Muscle of leg (tissue), 16 donors: ENCODE measurements at places on chromosomes 13 and 19. TPM values are rescaled to one million over a fixed set of nuclear protein-coding genes. Genes with fewer than 3 reads are reported as not detected.
A peak's percentile ranks its signal among the peaks of the same experiment; 100 is the strongest.

KIR3DL1 gene
- total RNA-seq = not detected

OCEL1 gene
- total RNA-seq = 3.1 TPM

CLEC17A gene
- not detected for total RNA-seq

CBLC gene
- total RNA-seq = not detected

SIGLEC7 gene
- total RNA-seq = 0.40 TPM

FFAR2 gene
- total RNA-seq = 0.22 TPM

C5AR1 gene
- 0.53 TPM for total RNA-seq

ZNF491 gene
- 4.8 TPM for total RNA-seq

KLHL26 gene
- total RNA-seq = 2.0 TPM

DNA sequence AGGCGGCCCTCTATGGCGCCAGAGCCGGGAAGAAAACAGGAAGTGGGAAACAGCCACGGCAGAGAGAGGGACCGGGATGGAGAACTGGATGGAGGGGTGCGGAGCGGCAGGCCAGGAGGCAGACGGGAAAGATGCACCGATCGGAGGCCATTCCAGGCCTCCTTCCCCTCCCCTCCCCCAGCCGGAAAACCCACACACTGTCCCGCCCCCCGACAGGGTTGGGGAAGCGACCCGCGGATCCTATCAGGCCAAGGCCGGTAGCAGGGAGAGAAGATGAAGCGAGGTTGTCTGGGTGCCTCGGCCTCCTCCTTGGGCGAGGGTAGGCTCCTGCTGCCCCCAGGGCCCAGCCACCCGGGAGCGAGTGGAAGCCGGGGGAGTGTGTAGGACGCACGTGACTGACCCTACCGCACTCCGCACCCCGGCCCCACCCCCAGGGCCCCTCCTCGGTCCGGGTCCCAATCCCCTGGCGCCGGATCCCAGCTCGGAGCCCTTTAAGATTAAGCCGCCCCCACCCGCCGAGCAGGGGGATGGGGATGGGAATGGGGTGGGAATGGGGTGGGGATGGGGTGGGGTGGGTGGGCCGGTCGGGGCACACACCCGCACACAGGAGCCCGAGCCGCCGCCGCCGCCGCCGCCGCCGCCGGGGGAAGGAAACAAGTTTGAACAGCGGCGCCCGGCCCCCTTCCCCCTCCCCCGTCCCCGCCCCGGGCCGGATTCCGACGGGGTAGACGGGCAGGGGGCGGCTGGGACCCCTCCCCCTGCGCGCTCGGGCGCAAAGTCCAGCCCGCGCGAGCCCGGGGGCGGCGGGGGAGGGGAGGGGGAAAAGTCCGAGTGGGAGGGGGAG lies 1.5 kb downstream of the ERF start:
- DNase-seq = peak; percentile 80

- peak; percentile 81 for DNase-seq
Measured at GRCh38 chr13:33132644-33133440, 116.6 kb downstream of the KL start.

GRCh38 chr13:113220141-113220598 lies 10.8 kb downstream of the CUL4A start:
- DNase-seq = no peak

GRCh38 chr13:99989276-99990125 lies 7.9 kb downstream of the ZIC2 start:
- peak; percentile 4 for DNase-seq

- DNase-seq = no peak
Measured at GRCh38 chr13:65472336-65472735, 1757.8 kb downstream of the PCDH9 start.

DNA sequence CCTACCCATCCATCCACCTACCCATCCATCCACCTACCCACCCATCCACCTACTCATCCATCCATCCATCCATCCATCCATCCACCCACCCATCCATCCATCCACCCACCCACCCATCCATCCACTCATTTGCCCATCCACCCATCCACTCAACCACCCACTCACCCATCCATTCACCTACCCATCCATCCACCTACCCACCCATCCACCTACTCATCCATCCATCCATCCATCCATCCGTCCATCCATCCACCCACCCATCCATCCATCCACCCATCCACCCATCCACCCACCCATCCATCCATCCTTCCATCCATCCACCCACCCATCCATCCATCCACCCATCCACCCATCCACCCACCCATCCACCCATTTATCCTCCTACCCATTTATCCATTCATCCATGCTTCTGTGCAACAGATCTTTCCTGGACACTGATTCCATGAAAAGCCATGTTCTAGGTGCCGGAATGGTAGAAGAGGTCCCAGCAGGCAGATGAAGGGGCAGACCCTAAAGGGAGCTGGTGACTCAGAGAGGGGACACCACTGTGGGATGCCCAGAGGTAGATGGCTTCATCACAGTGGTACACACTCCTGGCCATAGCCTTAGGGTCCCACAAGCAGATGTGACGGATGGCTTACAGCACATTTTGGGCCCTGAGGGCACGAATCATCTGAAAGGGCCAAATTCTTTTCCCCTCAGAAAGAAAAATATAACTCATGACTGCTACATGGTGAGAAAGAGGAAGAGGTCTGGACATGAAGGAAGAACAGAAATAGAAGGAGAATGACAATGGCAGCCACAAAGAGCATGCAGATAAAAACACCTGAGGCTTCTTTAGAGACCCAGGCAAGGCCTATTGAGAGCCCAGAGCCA lies 76.0 kb downstream of the KCTD15 start:
- DNase-seq = no peak

GRCh38 chr13:107817647-107818287 lies 397.6 kb downstream of the LIG4 start:
- no peak for DNase-seq

DNA sequence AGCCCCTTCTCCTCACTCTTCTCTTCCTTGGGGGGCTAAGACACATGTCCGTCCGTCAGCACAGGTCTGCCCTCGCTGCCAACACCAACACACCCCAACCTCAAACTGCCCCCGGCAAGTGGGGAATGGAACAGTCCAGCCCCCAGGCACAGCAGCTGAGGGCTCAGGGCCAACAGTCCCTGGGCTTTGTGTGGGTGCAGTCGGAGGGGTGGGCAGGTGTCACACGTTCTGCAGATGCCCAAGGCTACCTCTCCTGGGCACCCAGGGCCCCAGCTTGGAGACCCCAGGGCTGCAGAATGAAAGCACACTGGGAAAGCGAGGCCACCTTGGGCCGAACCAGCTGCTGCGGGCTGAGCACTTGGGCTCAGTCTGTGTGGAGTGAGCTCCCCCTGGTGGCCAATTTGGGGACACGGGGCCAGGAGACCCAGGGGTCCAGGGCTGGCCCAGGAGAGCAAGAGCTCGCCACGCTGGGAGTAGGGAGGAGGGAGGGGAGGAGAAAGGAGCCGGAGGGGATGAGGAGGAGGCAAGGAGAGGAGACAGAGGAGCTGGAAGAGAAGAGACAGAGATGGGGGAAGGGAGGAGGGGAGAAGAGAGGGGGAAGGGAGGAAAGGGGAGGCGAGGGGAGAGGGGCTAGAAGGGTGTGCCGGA lies 14.0 kb upstream of the ATP8B3 start:
- DNase-seq = peak; percentile 79
